ENCODE measurements at places on chromosomes 5 and 9.

DNA sequence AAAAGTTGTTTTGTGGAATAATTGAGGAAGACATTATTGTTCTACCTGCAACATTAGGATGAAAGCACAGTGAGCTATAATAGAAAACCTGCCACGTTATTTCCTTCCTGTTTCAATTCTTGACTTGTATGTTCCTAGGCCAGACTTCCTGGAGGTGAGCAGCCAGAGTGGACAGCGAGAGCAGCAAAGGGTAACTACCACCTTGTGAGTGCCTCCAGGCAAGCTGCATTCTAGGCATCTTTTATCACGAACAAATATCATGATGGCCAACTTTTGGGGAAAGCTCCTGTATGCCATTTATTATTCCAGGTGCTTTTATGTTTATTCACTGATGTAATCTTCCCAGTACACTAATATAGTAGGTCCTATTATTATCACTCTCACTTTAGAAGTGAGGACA is 34.0 kb upstream of the ZSWIM6 start:
- no peak for DNase-seq

- no peak for DNase-seq
These were observed 453.1 kb upstream of the MEF2C start for GRCh38 chr5:89336111-89336510.

DNA sequence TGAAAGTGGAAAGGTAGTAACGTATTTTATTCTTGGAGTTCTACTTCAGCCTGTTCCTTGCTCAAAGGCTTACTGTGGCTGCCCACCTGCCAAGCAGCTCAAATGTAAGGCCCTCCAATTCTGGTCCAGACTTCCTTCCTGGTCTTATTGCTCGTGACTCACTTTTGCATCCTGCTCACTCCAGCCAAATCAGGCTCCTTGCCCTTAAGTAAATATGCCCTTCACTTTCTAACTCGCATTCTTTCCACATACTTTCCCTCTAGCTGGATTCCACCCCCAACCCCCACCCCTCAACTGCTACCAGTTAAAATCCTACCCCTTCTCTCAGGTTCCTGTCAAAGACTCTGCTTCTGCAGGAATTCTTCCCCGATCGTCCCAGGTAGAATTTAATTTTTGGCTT is 96.6 kb downstream of the GALNT10 start:
- DNase-seq = no peak

- DNase-seq = no peak
These were observed 58.7 kb upstream of the ERBIN start for GRCh38 chr5:65867542-65868195.

DNA sequence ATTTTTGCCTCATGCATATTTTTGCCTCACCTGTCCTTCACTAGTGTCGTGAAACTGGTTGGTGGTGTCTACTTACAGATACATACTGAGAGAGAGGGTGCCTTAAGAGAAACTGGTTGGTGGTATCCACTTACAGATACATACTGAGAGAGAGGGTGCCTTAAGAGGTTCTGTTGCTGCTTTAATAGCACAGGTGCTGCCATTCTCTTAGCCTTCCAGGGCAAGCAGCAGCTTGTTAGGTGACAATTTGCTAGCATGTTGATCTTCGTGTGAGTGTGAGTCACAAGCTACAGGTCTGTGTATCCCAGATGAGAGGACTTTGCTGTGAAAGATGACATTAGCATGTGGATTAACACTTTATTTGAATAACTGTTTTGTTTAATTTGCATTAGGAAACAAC is 1.4 kb downstream of the PTTG1 start:
- DNase-seq = no peak

DNA sequence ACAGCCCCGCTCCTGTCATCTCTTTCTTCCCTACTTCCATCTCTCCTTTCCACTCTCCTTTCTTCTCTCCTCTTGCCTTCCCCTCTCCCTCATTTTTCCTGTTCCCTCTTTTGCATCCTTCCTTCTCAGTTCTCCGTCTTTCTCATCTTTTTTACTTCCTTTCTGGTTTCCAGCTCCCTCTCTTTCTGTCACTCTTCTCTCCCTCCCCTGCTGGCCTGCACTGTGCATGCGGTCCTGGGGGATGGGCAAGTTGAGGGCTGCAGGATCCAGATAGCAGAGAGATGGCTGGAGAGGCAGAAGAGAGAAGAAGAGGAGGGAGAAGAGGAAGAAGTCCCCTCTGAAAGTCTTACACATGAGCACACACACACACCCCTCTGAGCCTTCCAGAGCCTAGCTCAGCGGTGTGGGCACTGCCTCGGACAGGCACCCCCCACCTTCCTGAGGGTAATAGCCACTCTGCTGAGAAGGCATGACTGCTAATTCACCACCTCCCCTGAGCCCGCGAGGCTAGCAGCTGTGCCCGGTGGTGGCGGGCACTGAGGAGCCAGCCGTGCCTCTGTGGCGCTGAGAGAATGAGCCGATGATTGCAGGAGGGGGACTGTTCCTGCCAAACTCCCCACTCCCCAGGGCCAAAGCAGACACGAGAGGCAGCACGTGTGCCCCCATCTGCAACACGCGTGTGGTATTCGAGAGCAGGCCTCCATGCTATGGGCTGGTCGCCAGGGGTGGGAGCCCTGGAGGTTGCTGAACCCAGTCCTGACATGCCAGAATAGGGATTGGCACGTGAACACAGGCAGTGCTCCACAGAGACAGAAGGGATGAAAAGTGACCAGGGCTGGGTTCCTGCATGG is 3.7 kb upstream of the CAMK2A start:
- DNase-seq = no peak

- no peak for DNase-seq
These were observed 29.1 kb downstream of the ADAMTS2 start for GRCh38 chr5:179316111-179316551.

GRCh38 chr9:29999645-30000044 is 2384.8 kb upstream of the ACO1 start:
- no peak for DNase-seq

GRCh38 chr5:39648848-39649227 is 224.1 kb upstream of the DAB2 start:
- DNase-seq = no peak

DNA sequence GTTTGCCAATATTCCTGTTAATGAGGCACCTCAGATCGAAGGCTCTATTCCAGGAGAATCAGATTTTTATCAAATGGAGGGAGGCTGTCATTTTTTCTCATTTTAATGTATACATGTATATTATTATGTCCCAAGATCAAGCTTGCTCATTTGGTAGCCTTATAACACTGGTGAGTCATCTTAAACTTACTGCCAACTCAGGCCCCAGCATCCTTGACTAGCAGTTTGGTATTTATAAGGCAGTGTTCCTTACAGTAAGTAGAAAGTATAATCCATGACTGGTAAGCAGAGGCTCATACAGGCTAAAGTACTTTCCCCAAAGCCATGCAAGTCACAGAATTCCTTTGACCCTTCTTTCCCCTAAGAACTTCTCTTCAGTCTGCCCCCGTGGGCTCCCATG is 90.7 kb upstream of the NR3C1 start:
- DNase-seq = no peak

- DNase-seq = no peak
These were observed 28.1 kb upstream of the AIF1L start for GRCh38 chr9:131068076-131068816.

GRCh38 chr9:3517377-3518048 is 8.3 kb downstream of the RFX3 start:
- no peak for DNase-seq

GRCh38 chr9:10704720-10705119 is 91.9 kb upstream of the PTPRD start:
- DNase-seq = no peak

- DNase-seq = no peak
These were observed at the start of gene GRM6 for GRCh38 chr5:178994580-178995340. Gene GRM6 (minus strand): TSS chr5:178995320. CDS start chr5:178994944, 376 bp downstream.

DNA sequence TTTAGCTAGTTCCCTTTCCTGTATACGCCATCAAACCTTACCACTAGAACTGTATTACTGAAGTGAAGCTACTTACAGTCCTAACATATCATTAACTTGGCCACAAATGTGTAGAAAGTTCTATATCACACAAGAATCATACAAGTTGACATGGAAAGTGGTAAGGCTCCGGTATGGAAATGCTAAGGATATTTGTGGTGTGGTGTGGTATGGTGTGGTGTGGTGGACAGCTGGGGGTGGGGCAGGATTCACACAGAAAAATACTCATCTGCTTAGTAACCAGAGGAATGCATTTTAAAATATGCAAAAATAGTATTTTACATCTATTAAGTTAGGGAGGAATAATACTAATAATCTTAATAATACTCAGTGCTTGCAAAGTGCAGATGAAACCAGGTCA is 69.4 kb downstream of the TRPC7 start:
- DNase-seq = no peak

- peak; percentile 8 for DNase-seq
These were observed 11.3 kb downstream of the CTXN3 start for GRCh38 chr5:127660047-127660733.

DNA sequence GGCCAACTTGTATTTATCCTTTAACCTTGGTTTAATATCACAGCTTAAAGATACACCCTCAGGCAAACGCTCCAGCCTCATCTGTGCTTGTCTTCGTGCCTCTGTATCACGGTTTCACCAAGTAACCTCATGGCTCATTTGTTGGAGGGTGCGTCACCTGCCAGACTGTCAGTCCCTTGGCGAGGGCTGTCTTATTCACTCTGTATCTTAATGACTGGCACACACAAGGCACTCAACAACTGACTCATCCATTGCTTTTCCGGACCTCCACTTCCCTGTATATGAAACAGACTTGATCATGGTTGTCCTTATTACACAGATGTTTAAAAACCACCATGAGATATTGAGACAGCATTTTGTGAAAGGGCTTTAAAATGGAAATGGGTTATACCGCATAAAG is 28.0 kb downstream of the LCP2 start:
- no peak for DNase-seq

DNA sequence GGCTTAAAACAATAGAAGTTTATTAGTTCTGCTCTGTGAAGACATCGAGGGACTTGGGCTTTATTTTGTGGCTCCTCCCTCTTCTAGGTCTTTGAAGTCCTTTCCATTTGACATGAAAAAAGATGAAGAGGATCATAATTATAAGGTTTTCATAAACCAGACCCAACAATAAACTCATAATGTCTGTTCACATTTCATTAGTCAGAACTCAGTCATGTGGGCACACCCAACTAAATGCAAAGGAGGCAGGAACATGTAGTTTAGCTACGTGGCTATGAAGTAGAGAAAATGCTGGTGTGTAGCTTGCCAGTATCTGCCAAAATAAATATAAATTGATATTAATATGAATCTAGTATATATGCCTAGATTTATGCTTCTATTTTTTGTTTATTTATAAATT is 393.9 kb upstream of the C9orf72 start:
- no peak for DNase-seq

GRCh38 chr5:6036006-6036405 is 342.3 kb downstream of the MED10 start:
- DNase-seq = no peak

DNA sequence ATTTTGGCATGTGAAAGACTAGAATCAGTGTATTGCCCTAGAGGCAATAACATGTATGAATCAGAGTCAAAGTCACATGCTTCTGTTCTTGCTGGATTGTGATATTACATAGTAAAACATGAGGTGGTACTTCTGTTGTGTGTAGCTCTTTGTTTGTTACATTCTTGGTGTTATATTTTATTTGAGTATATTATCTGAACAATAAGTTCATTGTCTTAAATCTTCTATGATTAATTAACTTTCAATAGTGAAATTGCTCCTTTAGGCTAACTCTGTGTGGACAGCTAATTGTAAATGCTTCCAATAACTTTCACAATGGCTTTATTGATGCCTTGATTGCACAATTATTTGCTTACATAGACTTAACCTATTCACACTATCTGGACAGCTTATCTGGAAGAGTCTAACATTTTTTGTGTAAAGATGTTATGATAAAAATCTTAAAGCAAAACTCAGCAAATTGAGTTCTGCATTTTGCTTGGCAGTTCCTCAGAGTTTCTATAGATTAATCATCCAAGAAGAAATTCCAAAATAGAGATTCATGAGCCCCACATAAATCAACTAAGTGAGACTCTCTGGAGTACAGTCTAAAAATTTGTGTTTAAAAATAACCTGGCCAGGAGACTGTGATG is 239.6 kb upstream of the TUSC1 start:
- DNase-seq = no peak

DNA sequence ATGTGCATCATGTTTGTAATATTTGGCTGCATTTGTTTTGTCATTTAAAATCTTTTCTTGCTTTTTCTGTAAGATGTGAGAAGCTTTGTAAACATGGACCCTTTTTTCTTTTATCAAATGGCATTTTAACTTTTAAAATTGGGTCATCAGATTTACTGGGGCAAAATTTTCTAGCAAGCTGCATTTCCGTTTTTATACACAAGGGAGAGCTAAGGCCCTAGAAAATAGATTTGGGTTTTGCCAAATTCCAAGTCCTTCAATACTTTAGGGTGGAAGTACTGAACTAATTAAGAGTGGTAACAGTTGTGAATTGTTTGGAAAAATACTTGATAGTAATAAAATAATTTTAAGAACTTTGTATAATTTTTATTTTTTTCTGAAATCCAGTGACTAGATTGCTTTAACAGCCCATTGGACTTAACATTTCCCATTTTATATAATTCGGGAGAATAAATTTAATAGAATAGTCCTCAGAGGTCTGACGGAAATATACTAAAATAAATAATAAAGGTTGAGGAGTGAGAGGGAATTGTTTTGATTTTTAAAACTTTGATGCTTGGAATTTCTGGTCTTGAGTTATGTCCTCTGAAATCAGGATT is 117.4 kb downstream of the SMARCA2 start:
- DNase-seq = peak; percentile 23

DNA sequence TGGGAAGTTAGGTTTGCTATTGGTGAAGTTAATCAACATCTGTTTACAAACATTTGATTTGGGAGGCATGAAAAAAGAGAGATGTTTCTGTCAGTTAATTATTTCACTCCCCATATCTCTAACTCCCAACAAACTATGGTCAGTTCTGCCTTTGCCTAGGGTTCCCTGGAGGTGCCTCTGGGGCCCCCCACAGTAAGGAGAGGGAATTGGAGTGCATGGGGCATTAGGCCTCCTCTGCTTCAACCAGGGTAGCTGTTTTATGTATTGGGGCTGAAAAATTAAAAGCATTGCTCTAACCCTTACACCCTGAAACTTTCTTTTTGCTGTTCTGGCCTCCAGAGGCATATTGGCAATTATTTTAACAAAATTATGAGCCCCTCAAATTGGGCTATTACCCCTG is 32.3 kb downstream of the RUSC2 start:
- no peak for DNase-seq

DNA sequence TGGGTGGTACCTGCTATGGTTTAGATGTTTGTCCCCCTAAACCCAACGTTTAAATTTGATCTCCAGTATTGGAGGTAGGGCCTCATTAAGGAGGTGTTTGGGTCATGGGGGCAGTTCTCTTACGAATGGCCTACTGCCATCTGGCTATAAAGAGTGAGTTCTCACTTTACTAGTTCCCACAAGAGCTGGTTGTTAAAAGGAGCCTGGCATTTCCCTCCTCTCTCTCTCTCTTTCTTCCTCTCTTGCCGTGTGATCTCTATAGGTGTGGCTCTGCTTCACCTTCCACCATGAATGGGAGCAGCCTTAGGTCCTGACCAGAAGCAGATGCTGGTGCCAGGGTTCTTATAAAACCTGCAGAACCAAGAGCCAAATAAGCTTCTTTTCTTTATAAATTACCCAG is 193.2 kb upstream of the CDH6 start:
- DNase-seq = no peak
